ENCODE measurements at places on chromosomes 12 and 14.

- peak; percentile 23 for DNase-seq
Measured at GRCh38 chr14:59882957-59883356, 12.4 kb upstream of the RTN1 start.

- DNase-seq, result no peak
Measured at GRCh38 chr14:22382955-22383354, 206.1 kb downstream of the DAD1 start.

- DNase-seq, result no peak
Measured at GRCh38 chr12:62998454-62998853, 63.5 kb upstream of the PPM1H start.

- peak; percentile 30 for DNase-seq
Measured at GRCh38 chr14:96309133-96309895, 53.3 kb downstream of the BDKRB1 start.

GRCh38 chr14:99875836-99876235, 82.6 kb downstream of the EML1 start:
- no peak for DNase-seq

DNA sequence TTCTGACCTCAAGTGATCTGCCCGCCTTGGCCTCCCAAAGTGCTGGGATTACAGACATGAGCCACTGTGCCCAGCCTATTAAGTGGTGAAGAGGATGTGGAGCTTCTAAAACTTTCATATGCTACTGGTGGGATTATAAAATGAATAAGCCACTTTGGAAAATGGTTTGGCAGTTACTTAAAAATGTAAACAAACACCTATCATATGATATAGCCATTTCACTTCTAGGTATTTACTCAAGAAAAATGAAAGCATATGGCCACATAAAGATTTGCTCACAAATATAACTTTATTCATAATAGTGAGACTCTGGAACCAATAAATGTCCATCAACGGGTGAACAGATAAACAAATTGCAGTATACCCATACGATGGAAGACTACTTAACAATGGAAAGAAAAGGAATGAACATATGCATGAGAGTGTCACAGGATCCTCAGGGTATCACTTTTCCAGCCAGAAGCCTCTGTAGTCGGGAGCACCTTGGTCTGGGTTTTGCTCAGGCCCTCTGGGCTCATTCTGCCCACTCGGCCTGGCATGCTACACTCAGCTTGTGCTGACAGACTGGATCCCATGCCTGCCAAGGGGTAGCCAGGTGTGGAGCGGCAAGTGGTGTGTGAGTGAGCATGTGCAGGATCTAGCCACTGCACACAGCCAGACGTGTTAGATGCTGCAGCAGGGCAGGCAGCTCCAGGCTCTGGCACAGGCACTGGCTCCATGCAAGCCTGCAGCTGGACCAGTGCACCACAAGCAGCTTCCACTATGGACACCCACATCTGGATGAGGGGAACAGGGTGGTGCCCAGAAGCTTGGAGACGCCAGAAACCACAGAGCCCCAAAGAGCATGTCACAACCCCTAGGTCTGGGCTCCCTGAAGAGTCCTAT, 213.2 kb upstream of the DIO3 start:
- no peak for DNase-seq

GRCh38 chr14:70907996-70908934, 1.0 kb downstream of the PCNX1 start:
- peak; percentile 41 for DNase-seq

Measured in HuH-7 (cell line).